Nasal cavity respiratory epithelium epithelial cell of viscerocranial mucosa (primary cell): ENCODE measurements at places on chromosomes 1 and 21. TPM values are rescaled to one million over a fixed set of nuclear protein-coding genes. Genes with fewer than 3 reads are reported as not detected.

The PGBD5 gene
- 0.68 and 18.9 TPM in 2 replicates for total RNA-seq

The MFSD2A gene
- 31.1 and 32.3 TPM in 2 replicates for total RNA-seq

The RNF19B gene
- total RNA-seq = 40.3 and 46.7 TPM in 2 replicates

The DMRTA2 gene
- total RNA-seq = 4.8 and 14.2 TPM in 2 replicates

The MOV10 gene
- total RNA-seq = 11.6 and 52.1 TPM in 2 replicates

The RSPH1 gene
- 0.34 and 0.36 TPM in 2 replicates for total RNA-seq

The COL11A1 gene
- under 0.01 and 0.07 TPM in 2 replicates for total RNA-seq

The KPRP gene
- total RNA-seq = 0.34 TPM in 1 of 2 replicates, not detected in the other

The LYPD8 gene
- total RNA-seq = not detected in 2 replicates

The PAPPA2 gene
- total RNA-seq = 2.4 and 5.5 TPM in 2 replicates

The SRSF10 gene
- 56.0 and 102 TPM in 2 replicates for total RNA-seq

The SPRR2B gene
- total RNA-seq = 1.0 TPM in 1 of 2 replicates, not detected in the other

The ZMPSTE24 gene
- total RNA-seq = 88.1 and 93.3 TPM in 2 replicates

The MANEAL gene
- total RNA-seq = 0.68 and 1.6 TPM in 2 replicates

The LRRC71 gene
- not detected in 2 replicates for total RNA-seq

The PKP1 gene
- total RNA-seq = 241 and 397 TPM in 2 replicates

The ADAMTS4 gene
- under 0.01 TPM in 2 replicates for total RNA-seq

The HFM1 gene
- under 0.01 TPM in 1 of 2 replicates, not detected in the other for total RNA-seq

The VWA1 gene
- total RNA-seq = 2.1 and 18.4 TPM in 2 replicates

The RYR2 gene
- total RNA-seq = under 0.01 TPM in 1 of 2 replicates, not detected in the other

The ILDR2 gene
- total RNA-seq = not detected in 2 replicates
